T-helper 17 cell (primary cell): ENCODE measurements at places on chromosomes 5 and 9.

GRCh38 chr5:68287976-68288706 lies 72.6 kb downstream of the PIK3R1 start:
- peak; percentile 26 for DNase-seq

GRCh38 chr5:147949711-147950573 lies 43.6 kb upstream of the C5orf46 start:
- DNase-seq, result no peak

GRCh38 chr5:88555674-88556073 lies 287.0 kb upstream of the TMEM161B start:
- no peak for DNase-seq

DNA sequence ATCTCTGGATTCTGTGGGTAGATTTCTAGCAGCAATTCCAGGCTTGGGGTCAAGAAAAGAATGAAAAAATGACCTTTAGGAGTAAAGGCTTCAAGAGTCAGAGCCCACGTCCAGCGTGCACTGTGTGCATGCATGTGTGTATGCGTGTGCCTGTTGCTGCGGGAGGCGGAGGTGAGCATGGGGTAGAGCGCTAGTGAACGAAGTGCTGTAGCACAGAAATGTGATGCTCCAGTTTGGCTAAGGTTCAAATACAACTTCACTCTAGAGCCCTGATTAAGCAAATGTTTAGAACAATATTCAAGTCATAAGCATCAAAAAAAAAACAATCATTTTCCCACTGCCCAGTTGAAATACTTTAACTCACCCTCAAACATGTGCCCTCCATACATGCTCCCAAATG lies 403.9 kb downstream of the ZNF608 start:
- DNase-seq, result no peak

DNA sequence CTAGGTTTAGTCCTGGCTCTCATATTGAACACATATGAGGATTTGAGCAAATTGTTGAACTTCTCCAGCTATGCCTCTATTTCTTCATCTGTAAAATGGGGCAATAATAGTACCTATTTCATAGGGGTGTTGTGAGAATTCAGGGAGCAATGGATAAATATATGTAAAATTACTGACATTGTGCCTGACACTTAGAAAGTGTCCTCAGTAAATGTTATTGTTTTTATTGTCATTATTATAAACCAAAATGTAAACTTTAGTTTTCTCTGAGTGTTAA lies 101.7 kb downstream of the ANGPTL2 start:
- DNase-seq, result no peak

DNA sequence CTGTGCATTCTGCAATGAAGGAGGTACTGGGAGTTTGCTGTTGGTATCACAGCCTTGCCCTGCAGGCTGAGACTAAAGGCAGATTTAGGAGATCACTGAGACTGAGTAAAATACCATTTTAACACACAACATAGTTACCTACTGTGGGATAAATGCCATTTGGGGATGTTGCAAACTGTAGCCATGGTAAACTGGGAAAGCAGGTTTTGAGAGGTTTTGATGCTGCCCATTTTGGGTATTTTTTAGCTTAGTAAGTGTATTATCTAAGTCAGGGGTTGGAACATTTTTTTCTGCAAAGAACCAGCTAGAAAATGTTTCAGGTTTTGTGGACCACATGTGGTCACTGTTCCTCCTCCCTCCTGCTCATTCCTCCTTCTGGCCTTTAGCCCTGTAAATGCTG lies 108.9 kb downstream of the EHMT1 start:
- DNase-seq, result no peak

DNA sequence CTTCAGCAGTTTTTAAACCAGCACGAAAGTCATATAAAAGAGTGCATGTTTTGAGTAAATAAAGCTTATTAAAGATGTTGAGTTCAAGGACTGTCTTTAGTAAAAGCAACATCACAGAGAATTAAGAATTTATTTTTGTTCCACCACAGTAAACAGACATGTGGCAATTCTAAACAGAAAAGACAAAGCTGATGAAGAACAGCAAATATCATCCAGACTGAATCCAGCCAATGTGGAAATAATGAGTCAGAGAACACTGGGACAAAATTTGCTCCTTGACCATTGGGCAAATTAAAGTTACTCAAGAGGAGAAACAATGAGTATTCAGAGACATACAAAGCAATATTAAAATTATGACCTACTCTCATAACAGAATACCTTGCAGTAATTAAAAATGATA lies 28.8 kb downstream of the OR2K2 start:
- DNase-seq, result no peak

DNA sequence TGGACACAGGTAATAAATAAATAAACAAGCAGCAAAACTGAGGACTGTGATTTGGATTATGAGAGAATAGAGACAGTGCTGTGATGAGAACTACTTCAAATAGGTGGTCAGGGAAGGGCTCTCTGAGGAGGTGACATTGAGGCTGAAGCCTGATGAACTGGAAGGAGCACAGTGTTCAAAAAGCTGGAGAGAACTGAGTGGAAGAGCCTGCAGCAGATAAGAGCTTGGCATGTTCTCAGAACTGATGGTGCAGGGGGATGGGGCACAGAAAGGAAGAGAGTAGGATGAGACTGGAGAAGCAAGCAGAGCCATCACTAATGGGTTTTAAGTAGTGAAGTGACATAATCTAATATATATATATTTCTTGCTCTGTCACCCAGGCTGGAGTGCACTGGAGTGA lies 11.2 kb upstream of the TPM2 start:
- no peak for DNase-seq

DNA sequence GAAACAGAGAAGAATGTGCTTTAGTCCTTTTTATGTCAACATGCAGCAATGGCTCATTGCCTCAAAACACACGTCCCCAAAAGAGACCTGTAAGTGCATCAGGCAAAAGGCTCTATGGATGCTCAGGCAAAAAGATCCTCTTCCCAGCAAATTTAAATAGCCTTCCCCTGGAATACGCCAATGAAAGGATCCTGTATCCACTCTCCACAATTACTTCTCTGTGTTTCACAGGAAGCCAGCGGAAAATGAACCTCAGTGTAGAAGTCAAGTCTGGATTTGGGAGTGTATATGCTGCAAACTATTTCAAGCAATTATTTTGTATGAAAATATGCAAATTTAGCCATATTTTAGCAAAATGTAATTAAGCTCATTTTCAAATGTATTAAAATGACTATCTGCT lies 217.9 kb downstream of the EPB41L4A start:
- DNase-seq, result no peak

DNA sequence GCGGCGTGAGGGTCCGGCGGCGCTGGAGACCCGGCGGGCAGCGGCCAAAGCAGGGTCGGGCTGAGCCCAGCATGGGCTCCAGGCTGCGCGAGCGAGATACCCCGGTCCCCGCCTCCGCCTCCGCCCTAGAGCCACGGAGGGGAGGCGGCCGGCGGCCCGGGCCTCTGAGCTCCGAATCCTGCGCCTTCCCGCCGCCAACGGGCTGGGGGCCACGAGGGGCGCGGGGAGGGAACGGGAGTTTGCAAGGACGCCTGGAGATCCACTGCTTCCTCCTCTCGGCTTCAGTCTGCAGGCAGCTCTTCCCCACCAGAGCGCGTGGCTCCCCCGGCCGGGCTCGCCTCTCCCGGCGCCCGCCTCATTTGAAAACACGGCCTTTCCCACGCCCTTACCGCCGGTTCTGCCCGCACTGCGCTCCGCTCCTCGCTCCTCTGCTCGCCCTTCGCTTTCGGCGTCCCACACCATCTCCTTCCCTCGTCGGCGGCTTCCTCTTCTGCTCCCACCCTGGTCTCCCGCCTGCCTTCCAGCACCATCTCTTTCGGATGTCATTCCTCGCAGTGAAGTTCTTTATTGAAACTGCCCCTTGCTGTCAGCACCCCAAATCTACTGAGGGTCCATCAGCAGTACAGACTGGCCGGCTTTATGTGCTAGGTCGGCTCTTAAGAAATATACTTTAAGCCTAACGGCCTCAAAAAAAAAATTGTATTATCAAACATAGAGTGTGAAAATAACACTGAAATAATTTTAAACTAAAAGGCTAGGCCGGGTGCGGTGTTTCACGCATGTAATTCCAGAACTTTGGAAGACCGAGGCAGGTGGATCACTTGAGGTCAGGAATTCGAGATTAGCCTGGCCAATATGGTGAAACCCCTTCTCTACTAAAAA lies 105.0 kb upstream of the FAM120A start:
- no peak for DNase-seq

DNA sequence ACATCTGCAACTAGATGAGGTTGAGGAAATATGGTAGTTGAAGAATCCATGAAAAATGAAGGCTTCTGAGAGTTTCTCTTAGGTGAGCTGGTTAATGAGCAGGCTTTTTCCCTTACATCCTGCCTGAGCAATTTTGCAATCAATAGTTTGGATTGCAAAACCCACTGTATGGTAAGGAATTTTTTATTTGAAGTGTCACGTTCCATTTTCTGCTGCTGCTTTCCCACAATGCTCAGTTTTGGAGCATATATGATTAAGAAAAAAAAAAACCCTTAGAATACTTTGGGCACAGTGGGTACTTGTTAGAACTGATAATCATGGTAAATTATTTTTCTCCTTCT lies 144.2 kb downstream of the PCSK1 start:
- DNase-seq, result no peak

DNA sequence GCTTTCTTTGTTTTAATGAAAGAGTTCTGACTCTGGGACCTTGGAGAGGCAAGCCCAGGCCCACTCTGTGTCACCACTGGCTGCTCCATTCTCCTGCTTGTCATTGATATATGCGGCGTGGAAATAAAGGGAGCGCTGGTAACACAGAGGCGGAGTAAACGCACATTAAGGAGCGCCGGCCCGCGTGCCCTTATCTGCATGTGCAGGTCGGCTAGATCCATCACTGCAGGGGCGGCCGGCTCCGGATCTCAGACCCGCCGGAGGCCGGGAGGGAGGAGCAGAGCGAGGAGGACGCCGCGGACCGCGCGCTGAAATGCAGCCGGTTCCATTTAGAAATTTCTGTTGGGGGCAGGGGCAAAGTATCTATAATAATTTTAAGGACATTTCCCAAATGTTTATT lies 70.8 kb downstream of the MRPL36 start:
- no peak for DNase-seq
